CD4-positive, alpha-beta T cell treated with Interleukin-4 for 1 hour (primary cell): ENCODE measurements at places on chromosomes 12 and 14.

- no peak for DNase-seq
Measured at GRCh38 chr12:51855586-51856428, 7.3 kb upstream of the FIGNL2 start.

- no peak for DNase-seq
Measured at GRCh38 chr12:52207106-52207505, 15.3 kb upstream of the KRT80 start.

- no peak for DNase-seq
Measured at GRCh38 chr12:46103559-46104383, 113.4 kb upstream of the SCAF11 start.

DNA sequence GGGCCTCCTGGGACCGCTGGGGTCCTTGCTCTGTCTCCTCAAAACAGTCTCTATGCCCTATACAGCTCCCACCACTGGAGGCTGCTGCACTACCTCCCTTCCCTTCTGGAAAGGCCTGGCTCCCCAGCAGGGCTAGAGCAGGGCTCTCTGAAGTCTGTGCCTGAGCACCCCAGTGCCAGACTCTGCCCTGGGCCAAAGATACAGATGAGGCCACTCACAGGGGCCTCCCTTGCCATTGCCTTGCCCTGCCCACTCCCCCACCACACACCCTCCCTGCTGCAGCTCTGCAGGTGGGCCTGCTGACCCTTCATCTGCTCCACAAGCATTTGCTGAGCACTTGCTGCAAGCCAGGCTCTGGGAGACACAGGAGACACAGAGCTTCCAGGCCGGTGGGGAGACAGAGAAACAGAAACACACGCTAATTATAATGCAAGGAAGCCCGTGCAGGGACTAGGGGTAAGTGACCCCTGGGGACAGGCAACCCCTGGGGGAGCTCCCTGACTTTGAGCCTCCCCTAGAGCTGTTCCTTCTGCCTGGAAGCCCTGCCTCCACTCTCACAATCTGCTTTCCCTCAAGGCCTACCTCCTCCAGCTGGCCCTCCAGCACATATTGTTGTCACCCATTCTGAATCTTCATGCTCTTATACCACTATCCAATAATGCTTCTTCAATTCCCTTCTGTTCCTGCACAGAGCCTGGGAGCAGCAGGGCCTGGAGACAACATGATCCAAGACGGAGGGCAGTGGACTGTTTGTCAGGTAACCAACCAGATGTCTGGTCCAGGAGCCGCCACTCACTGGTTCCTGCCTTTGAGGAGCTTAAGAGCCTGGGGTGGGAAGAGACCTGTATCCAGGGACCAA is 32.6 kb upstream of the PNMA1 start:
- DNase-seq = no peak

GRCh38 chr14:72634691-72635616 is 258.9 kb downstream of the DPF3 start:
- DNase-seq = no peak

GRCh38 chr14:20848316-20848954 is 42.8 kb upstream of the RNASE3 start:
- DNase-seq = no peak

DNA sequence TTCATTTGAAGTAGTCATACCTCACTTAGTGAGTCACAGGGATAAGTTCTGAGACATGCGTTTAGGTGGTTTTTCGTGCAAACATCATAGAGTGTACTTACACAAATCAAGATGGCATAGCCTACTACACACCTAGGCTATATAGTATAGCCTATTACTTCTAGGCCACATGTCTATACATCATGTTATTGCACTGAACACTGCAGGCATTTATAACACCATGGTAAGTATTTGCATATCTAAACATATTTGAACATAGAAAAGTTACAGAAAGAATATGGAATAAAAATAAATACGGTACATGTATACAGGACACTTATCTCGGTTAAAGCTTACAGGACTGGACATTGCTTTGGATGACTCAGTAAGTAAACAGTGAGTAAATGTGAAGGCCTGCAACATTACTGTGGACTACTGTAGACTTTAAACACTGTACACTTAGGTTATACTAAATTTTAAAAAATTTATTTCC is 670.6 kb downstream of the SLC16A7 start:
- DNase-seq = no peak
